Heart right ventricle (tissue), 16 donors: ENCODE measurements at places on chromosomes 1 and 21. TPM values are rescaled to one million over a fixed set of nuclear protein-coding genes. Genes with fewer than 3 reads are reported as not detected.

Gene DPT
- 33.3 TPM for total RNA-seq

Gene CHIA
- total RNA-seq = not detected

Gene TRIM46
- not detected for total RNA-seq

Gene RNU1-3
- total RNA-seq = 1,075 TPM

Gene CYP4A22
- total RNA-seq = not detected

Gene RAVER2
- total RNA-seq = 20.0 TPM

Gene PRELP
- 7.3 TPM for total RNA-seq

Gene TMPRSS15
- total RNA-seq = not detected

Gene ANGPTL1
- total RNA-seq = 13.0 TPM

Gene ADARB1
- 21.2 TPM for total RNA-seq

Gene AMPD1
- total RNA-seq = not detected

Gene CA6
- not detected for total RNA-seq

Gene CD1C
- 0.76 TPM for total RNA-seq

Gene DCST1
- not detected for total RNA-seq

Gene NAV1
- total RNA-seq = 102 TPM
